ENCODE measurements at places on chromosomes 1 and 21.

DNA sequence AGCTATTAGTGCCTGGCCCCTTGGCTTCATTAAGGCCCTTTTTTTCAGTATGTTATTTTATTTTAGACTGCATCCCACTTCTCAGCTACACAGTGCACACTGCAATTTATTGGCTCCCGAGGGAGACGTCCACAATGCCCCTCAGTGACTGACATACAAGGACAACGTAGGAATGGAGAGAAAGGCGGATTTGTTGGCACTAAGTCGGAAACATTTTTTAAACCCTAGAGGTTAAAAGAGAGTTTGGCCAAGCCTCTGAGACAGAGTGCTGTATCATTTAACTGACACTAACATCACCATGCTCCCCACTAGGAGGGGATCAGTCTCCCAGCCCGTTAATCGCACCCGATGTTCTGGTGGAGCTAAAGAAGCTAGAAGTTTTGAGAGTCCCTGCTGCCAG, 45.7 kb upstream of the FOXD3 start:
- no peak for DNase-seq

DNA sequence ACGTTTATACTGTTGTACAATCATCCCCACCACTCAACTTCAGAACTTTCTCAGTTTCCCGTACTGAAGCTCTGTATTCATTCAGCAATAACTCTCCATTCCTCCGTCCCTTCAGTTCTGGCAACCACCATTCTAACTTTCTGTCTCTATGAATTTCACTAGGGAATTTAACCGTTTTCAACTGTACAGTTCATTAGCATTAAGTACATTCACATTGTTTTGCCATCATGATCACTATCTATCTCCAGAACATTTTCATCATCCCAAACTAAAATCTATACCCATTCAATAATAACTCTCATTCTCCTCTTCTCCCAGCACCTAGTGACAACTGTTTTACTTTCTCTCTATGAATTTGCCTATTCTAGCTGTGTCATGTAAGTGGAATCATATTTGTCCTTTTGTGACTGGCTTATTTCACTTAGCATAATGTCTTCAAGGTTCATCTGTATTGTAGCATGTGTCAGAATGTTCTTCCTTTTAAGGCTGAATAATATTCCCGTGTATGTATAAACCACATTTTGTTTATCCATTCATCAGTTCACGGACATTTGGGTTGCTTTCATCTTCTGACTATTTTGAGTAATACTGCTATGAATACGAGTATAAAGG, 75.0 kb downstream of the CEP350 start:
- no peak for DNase-seq

DNA sequence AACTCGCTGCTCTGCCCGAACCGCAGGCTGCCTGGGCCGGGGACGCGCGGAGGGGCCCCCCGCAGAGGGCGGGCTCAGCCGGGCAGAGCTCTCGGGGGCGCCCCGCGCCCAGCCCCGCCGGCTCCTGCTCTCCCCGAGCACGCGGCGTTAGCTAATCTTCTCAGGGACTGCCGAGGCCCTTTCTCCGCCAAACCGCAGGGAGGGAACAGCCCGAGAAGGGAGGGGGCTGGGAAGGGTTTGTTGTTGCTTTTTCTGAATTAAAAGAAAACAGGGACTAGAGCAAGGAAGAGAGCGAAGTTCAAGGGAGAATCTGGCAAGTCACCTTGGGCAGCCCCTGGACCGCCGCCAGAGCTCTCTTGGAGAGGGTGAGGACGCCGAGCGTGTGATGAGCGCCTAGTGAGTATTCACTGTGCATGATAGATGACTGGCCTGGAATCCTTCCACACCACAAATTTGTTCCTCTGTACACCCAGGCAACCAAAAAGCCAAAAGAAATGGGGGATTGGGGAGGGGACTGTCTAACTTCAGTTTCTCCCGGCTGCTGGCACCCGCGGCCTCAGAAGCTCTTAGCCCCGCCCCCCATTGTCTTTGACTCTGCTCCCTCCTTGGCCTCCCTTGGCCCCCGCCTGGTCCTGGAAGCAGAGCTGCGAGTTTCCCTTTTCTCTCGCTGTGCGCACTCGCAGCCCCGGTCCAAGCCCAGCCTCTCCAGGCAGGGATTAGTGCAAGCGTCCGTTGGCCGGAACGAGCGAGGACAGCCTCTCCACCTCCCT, 19.7 kb upstream of the LMX1A start:
- DNase-seq = peak; percentile 89

DNA sequence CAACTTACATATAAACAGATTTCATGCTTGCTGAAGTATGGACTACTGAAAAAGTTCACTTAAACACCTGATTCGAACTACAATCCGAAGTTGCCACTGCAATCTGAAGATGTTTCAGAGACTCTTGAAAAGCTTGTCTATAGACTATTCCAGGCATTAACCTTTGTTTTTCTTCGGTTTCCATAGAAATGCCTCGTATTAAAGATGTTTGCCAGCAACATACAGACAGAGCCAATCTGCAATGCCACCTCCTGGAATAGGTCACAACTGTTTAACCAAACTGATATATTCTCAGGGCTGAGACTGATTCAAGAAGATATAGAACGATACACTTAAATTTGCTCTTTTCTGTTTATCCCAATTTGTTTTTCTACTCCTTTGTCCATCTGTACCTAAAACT, 28.9 kb upstream of the DMRTB1 start:
- no peak for DNase-seq

DNA sequence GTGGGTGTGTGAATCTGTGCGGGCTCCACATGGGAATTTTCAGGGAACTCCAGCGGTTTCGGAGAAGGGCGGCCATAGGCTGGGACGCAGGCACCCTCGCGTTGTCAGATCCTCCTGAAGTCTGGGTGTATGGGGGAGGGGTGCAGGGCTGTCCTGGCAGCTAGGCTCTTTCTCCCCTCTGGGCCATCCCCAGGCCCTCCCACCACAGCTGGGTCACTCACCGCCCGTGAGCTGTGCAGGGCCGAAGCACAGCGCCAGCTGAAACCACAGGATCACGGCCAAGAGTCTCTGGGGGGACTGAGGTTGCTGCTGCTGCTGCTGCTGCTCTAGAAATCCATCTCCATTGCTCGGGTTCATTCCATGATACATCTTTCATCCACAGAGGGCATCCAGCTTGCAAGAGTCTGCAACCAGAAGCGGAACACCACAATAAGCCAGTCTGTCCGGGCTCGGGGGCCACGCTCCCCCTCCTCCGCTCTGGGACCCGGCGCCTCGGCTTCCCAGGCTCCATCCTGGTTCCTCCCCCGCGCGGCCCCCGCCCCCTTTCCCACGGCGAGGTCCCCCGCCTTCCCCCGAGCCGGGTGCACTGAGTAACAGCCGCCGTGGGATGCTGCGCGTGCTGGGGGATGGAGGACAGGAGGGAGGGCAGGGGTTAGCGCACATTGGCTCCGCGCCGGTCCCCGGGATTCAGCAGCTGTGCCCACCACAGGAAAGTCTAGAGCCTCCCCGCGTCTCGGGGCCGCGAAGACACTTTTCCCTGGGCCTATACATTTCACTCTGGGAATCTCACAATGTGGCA, 720 bp downstream of the SUSD4 start:
- DNase-seq = no peak

GRCh38 chr1:230827081-230827681, 41.1 kb downstream of the C1orf198 start:
- DNase-seq = no peak

- DNase-seq = no peak
Measured at GRCh38 chr21:31252091-31252490, 92.0 kb downstream of the TIAM1 start.

- DNase-seq = no peak
Measured at GRCh38 chr1:169494343-169494742, 8.6 kb upstream of the SLC19A2 start.

GRCh38 chr1:18883636-18884418, 18.5 kb downstream of the ALDH4A1 start:
- peak; percentile 27 for DNase-seq

- no peak for DNase-seq
Measured at GRCh38 chr21:36149788-36150711, 6.6 kb upstream of the DOP1B start.

- DNase-seq = no peak
Measured at GRCh38 chr1:160755461-160755860, 16.4 kb downstream of the SLAMF7 start.

- DNase-seq = no peak
Measured at GRCh38 chr1:90729504-90730242, 12.6 kb upstream of the BARHL2 start.

DNA sequence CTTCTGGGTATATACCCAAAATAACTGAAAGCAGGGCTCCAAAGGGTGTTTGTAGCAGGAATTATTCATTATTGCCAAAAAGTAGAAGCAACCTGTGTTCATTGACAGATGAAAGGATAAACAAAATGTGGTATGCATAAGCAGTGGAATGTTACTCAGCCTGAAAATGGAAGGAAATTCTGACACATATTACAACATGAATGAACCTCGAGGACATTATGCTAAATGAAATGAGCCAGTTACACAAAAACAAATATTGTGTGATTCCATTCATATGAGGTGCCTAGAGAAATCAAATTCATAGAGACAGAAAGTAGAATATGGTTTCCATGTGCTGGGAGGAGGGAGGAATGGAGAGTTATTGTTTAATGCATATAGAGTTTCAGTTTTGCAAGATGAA, 86.3 kb upstream of the ARTN start:
- DNase-seq = no peak

DNA sequence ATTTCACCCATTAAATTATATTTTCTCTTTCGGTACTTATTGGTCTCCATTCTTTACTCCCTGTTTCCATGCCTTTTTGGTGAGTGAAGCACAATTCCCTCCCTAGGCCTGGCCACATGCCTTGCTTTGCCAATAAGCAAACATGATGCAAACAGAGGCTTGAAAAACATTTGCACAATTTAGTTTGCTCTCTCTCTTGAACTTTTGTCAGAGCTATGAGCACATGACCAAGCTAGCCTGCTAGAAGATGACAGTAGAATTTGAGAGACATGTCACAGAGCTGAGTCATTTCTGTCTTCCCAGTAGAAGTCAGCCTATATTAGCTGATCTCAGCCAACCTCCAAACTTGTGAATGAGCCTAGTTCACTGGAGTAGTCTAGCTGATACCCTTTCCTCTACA, 24.6 kb downstream of the ANGPTL3 start:
- peak; percentile 75 for DNase-seq

- DNase-seq = no peak
Measured at GRCh38 chr21:33763582-33763899, 121.2 kb downstream of the ITSN1 start.

GRCh38 chr1:234326497-234327366, 46.5 kb upstream of the COA6 start:
- no peak for DNase-seq

- DNase-seq = no peak
Measured at GRCh38 chr1:1921901-1922701, 3.0 kb upstream of the TMEM52 start.

DNA sequence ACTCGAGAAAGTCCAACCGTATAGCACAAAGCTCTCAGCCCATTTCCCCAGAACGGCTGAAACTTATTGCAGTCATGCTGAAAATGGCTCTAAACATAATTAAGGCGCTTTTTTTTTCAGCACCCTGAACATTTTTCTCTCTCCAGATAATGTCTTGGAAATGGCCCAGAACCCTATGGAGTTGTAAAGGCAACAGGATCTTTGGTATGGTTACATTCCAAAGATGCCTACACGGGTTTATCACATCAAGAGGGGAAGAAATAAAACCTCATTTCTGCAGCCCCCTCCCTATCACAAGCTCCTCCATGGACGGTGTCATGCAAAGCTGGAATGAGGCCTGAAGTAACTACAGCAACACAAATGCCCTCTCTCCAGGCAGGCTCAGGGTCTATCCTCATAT, 126.4 kb upstream of the GALNT2 start:
- no peak for DNase-seq

- DNase-seq = no peak
Measured at GRCh38 chr1:3033040-3033789, 11.9 kb downstream of the ACTRT2 start.

DNA sequence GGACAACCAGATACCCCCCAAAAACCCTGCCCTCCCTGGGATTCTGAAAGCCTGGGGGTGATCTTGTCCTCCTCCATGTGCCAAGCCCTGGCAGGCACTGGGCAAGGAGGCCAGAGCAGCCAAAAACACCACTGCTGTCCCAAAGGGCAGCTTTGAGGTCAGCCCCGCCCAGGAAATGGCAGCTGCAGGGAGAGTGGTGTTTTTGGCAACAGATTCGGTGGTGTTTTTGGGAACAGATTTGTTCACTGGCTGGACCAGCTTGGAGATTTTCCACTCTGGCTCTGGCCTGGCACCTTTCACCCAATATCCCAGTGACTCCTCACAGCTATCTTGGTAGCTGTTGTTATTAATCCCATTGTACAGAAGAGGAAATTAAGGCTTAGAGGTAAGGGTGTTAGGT, 34.7 kb downstream of the LRP8 start:
- DNase-seq = no peak

All from AG09309 (cell line).